ENCODE measurements at places on chromosomes 2 and 18.

DNA sequence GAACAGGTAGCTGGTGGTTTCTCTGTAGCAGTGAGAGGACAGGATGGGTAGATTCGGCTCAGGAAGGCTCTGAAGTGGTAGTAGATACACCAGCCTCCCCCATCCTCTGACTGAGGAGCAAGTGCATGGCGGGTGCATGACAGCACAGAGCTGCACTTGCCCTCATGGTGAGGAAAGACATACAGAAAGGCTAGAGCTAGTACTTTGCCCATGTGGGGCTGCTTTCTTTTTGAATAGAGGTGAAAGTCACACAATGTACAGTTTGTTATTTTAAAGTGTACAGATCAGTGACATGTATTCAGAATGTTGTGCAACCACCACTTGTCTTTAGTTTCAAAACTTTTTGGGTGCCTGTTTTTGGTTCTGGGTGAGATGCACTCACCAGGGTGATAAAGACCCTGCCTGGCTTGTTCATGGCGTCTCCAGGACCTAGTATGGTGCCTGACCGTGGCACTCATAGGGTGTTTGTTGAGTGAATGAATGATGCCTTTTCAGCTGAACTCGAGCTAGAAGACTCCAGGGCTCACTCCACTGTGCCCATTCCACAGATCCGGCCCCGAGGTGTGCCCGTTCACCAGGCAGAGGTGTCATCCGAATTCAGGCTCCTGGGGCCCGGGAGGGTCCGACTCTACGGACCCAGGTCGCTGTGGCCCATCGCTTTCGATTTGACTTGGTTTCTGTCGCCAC is 421 bp upstream of the VAMP5 start:
- DNase-seq = no peak

DNA sequence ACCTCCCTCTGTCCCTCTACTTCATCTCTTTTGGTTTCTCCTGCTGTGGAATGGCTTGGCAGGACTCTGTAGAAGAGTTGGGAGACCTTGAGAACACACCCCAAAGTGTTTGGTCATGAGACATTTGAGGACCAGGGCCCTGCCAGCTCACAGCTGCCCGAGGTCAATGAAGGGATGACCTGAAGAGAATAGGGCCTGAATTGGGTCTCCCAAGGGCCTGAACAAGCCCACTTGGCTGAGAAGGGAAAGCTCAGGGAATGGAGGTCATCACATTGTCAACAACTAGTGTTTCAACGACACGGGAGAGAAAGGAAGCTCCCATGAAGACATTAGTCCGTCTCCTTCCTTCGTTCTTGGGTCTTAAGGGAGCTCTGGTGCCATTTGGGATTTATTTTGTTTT is 52.8 kb downstream of the TTC32 start:
- no peak for DNase-seq

GRCh38 chr2:212672186-212672585 is 133.6 kb upstream of the ERBB4 start:
- DNase-seq = no peak

- DNase-seq = no peak
Measured at GRCh38 chr2:60441800-60442199, 111.7 kb downstream of the BCL11A start.

- DNase-seq = no peak
Measured at GRCh38 chr2:69828938-69829255, 563 bp upstream of the GMCL1 start.
